Ovary (tissue), 10 donors: ENCODE measurements at places on chromosomes 5 and 9.
A peak's percentile ranks its signal among the peaks of the same experiment; 100 is the strongest.

DNA sequence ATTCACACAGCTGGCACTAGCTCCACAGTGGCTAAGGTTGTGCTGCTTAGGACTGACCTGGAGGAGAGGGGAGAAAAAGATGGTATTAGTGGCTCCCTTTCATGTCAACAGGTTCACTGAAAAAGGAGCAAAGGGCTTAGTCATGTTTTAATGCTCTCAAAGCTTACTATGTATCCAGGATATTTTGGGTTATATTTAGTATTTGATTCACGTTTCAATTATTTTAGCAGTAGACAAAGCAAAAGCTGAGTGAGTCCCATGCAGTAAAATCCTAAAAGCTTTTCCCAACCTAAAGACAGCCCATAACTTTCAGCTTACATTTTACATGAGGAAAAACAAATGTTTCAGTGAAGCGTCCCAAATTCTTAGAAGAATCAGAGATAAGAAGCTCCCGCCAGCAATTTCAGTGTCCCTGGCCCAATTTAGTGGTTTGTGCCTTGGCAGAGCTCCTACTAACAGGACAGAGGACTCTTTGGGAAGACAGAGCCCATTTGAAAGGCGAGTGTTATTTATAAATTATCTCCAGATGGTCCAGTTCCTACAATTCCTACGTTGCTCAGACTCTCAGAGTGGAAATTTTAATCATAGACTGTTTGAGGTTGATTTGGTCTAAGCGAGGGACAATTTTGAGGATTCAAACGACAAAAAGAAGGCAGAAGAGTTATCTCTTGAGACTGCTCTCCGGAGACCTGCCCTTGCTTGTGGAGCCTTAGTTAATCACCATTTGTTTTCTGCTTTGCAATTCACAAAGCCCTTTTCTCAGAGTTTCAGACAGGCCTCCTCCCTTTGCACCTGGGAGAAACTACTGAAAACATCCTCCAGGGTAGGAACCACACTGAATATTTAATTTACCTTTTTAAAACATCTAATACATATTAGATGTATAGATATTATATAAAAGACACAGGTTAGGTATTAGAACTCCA is 225.0 kb upstream of the ANKRD55 start:
- no peak for DNase-seq

GRCh38 chr9:99040911-99041582 is 63.9 kb upstream of the TGFBR1 start:
- DNase-seq: no peak

GRCh38 chr5:67904366-67904765 is 311.2 kb upstream of the PIK3R1 start:
- no peak for DNase-seq

GRCh38 chr9:125241863-125242739 is 958 bp upstream of the HSPA5 start:
- no peak for DNase-seq

DNA sequence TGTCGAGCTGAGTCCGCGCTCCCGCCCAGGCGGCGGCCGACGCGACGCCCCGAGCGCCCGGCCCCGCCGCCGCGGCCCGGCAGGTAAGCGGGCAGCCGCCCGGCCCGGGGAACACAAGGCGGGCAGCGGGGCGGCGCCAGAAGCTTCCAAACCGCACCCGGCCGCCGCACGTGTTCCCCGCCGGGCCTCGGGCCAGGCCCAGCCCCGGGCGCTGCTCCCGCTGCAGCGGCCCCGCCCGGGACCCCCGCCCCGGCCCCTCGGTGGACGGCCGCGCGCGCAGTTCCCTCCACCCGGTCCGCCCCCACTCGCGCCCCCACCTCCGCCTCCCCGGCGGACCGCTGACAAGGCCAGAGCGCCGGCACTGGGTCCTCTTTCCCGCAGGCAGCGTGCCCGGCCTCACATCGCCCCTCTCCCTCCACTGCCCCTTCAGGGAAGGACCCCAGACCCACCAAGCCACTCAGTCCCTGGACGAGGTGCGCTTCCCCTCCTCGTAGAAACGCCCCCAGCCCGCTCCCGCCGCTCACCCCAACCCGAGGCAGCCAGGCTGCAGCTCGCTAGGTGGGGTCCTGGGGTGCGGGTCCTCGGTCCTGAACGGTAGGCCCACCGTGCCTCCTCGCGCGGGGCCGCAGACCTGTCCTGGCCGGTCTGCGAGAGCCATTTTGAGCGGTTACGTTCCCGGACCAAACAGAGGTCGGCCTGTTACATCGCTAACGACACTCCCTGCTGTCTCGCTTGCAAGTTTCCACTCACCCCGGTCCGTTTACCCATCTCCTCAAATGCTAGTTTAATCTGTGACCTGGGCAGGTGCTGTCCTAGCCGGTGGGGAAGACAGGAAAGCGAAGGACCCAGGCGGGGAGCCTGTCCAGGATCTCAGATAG is 475 bp downstream of the WDR5 start:
- DNase-seq: no peak

- DNase-seq: no peak
Measured at GRCh38 chr5:101673120-101673519, 623.0 kb downstream of the SLCO4C1 start.

DNA sequence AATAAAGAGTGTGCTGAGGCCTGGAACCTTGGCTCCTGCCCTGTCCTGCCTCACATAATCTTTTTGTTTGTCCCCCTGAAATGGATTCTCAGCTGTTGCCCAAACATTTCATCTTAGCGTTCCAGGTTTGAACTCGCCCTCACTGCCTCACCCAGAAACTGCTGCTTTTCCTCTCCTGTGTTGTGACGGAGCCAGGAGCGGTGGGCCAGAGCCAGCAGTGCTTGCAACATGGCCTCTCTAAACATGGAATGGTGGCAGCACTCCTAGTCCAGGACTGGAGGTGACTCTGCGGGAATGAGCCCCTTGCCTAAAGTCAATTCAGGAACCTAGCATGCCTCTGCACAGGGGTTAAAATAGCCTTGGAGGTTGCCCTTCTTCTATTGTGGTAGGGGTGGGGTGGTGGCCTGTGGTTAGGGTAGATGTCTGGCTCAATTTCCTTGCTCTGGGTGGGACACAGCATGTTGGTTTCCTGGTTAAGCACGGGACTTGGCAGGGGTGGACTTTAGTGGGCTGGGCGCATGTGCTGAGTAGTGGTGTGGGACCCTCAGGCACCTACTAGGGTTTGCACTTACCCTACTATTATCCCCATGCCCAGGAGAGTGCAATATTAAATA is 101.6 kb downstream of the SLC25A46 start:
- no peak for DNase-seq

- peak; percentile 75 for DNase-seq
Measured at GRCh38 chr9:93094658-93095204, 1.3 kb upstream of the CARD19 start.

DNA sequence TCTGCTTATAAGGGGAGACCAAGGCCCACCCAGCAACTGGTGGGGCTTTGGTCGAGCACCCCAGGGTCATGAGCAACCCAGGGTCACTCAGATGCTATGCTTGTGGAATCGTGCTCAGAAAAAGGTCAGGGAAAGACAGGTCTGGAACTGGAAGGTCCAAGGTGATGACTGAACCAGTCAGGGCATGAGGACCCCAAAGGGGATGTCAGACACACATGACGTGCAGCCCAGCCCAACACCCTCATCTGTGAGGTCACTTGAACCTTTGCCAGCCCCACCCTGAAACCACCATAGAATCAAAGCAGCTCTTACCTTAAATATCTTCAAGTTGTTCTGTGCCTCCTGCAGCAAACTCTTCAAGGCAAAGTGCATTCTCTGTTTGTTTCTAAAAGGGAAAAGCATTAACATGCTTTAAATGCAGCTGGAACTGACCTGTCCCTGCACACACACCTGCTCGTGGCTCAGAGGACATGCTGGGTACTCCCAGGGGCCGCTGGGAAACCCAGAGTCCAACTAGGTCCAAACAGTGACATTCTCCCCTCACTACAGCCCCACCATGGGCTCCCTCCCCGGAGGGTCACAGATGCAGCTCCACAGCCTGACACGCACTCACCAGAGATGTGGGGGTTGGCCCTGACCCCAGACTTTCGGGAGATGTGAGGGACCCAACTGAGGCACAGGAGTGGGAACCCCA is 29.4 kb downstream of the IPPK start:
- peak; percentile 13 for DNase-seq

DNA sequence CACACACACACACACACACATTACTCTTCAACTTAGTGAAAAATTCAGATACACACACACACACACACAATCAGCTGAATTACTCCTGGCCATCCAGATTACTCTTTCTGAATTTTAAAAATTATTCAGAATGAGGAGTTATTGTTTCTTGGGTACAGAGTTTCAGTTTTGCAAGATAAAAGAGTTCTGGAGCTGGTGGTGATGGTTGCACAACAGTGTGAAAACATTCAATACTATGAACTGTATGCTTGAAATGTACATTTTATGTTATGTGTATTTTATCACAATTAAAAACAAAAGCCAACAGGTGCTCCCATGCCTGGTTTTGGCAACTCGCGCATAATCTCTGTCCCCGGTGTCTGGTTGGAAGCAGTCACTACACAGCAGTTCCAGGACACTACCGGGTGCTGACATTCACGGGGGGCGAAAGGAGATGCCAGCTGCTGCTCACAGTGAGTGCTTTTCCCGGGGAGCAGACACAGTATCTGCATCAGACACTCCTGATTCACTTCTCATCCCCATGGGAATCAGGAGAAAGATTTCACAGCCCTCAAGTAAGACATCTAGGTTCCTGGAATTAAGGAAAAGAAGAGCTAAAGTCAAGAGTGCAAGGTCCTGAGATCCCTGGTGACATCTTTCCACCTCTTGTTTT is 55.7 kb downstream of the LHFPL2 start:
- DNase-seq: no peak

DNA sequence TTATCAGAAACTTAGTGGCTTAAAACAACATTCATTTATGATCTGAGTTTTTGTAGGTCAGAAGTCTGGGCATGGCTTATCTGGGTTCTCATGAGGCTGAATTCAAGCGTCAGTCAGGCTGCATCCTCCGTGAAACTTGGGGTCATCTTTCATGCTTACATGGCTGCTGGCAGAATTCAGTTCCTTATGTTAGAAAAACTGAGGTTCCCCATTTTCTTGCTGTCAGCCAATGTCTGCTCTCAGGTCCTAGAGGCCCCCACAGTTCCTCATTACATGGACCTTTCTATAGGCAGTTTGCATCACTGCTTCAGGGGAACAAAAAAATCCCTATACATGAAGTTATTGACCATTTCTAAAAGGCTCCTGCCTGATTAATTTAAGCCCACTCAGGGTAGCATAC is 83.8 kb upstream of the NMUR2 start:
- no peak for DNase-seq

DNA sequence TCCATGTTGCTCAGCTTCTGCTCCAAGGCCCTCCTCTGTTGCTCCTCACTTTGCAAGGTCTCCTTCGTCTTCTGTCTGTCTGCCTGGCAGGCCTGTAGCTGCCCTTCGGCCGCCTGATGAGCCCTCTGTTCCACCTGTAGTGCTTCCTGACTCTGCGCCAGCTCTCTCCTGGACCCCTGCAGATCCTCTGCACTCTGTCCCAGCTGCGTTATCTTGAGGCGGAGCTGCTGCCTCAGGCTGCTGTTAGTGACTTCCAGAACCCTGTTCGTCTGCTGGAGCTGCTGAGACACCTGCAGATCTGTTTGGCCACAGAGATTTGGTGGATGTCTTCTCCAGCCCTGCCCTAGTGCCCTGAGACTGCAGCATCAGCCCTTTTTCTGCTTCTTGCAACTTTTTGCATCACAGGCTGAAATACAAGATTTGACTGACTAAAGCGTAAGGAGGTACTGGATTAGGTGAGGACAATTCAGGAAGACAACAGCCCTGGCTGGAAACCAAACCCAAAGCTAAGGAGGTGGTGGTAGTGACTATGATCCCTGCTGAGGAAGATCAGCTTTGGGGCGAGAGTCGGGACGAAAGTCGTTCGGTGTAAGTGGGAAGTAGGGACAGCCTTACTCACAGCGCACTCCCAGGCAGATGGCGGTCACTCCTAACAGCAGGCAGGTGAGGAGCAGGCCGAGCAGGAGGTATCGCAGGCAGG is 2.1 kb downstream of the CD72 start:
- no peak for DNase-seq

DNA sequence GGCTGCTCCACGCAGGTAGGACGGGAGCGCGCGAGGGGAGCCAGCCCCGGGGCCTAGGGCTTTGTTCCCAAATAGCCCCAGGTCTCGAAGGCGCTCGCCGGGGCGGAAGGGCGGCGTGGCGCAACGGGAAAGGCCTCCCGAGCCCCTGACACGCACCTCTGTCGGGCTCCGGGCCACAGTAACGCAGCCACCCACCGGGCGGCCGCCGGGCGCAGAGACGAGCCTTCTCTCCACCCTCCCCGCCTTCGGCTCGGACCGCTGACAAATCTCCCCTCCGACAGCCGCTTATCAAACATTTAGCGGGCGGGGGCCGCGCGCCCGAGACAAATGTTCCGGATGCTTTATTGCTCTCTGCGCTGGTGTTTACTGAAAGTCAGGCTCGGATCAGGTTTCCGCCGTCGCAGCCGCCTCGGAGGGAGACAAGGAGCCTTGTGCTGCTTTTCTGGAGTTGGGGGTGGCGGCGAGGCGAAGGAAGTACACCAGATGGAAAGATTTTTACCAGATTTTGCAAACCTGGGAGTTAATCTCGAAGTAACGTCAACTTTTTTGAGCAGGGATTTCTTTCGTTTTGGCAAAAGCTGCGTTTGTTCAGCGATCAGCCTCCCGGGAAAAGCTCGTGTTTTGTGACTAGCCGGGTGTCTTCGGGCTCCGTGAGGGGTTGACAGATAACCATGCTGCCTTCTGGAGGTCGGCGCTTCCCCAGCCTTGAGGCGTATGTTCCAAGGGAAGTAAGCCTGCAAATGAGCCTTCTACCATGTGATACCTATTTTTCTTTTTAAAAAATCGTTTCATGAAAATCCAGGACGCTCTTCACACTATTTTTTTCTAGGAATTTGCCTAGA is 950 bp downstream of the RGMB start:
- DNase-seq: peak; percentile 62

DNA sequence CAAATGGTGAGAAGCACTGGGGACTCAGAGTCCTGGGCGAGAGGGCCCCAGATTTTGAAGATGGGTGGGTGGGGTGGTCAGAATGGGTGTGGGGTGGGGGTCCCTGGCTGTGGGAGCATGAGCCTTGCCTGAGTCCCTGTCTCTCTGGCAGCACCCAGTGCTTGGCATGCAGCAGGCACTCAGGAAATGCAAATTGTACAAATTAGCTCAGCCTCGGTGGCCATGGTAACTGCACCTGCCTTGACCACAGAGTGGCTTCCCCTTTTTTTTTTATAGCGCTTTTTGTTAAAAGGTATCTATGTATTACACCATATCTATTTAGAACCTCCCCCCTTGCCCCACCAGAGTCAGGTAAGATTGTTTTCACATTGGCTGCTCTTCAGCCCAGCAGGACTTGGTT is 19.2 kb upstream of the PITX1 start:
- no peak for DNase-seq

- no peak for DNase-seq
Measured at GRCh38 chr9:120221844-120222243, 358.1 kb downstream of the CDK5RAP2 start.

GRCh38 chr5:168184103-168184502 is 107.3 kb upstream of the WWC1 start:
- DNase-seq: no peak

DNA sequence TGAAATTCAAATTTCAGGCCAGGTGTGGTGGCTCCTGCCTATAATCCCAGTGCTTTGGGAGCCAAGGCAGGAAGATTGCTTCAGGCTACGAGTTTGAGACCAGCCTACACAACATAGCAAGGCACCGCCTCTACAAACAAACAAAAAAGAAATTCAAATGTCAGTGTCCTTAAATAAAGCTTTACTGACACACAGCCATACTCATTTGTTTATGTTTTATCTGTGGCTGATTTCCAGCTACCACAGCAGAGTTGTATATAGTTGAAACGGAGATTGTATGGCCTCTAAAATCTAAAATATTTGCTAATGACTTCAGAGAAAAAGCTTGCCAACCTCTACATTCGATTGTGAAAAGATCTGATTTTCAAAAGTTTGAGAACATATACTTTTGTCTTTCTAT is 15.4 kb downstream of the SHLD3 start:
- no peak for DNase-seq

- DNase-seq: no peak
Measured at GRCh38 chr9:110058304-110058953, 149.5 kb downstream of the C9orf152 start.
